ENCODE measurements at places on chromosomes 3 and 15.
A peak's percentile ranks its signal among the peaks of the same experiment; 100 is the strongest.

DNA sequence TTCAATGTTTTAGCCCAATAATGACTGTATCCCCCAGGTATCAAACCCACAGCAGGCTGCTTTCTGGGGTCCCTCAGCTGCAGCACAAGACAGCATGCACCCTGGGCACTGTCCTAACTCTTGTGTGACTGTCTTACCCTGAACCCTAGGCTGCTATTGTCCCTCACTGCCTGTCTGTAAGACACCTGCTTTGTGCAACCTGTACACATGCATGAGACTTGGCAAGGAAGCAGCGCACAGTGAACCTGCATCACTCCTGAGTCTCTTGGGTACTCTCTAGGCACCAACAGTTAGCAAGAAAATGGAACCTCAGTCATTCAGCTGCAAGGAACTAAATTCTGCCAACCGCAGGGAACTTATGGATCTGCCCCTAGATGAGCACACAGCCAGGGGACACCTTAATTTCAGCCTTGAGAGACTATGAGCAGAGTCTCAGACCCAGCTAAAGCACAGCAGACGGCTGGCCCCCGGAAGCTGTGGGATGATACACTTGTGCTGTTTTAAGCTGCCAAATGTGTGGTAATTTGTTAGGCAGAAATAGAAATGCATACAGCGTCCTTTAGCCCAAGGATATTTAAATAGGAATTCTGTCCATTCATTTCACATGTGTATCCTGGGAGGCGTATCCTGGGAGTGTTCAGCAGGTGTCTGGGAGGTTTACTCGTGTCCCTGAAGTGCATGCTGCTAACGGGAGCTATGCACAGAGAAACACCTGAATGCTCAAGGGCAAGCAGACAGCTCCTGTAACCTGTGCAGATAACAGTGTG is 223.8 kb downstream of the KLF13 start:
- no peak for DNase-seq

- no peak for DNase-seq
These were observed 460.5 kb downstream of the ZNF385D start for GRCh38 chr3:21290557-21290956.

- no peak for DNase-seq
These were observed 15.7 kb downstream of the PRR23E start for GRCh38 chr3:127208483-127209100.

DNA sequence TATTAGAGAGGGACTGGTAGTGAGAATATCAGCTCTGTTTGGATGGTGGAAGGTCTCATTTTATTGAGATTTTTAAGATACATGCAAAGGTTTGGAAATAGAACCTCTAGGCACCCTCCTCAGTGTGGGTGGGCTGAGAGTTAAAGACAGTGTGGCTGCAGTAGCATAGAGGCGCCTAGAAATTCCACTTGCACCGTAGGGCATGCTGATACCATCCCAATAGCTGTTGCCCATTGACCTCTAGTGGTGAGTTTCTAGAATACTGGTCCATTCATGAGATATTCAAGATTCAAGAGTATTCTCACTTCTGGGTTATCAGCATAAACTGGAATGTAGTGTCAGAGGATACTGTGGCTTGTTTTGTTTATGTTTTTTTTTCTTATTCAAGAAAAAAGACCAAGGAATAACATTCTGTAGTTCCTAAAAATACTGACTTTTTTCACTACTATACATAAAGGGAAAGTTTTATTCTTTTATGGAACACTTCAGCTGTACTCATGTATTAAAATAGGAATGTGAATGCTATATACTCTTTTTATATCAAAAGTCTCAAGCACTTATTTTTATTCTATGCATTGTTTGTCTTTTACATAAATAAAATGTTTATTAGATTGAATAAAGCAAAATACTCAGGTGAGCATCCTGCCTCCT is 87.2 kb downstream of the TGFBR2 start:
- peak; percentile 6 for DNase-seq

GRCh38 chr3:42638339-42638842 is 15.1 kb upstream of the ZBTB47 start:
- no peak for DNase-seq

DNA sequence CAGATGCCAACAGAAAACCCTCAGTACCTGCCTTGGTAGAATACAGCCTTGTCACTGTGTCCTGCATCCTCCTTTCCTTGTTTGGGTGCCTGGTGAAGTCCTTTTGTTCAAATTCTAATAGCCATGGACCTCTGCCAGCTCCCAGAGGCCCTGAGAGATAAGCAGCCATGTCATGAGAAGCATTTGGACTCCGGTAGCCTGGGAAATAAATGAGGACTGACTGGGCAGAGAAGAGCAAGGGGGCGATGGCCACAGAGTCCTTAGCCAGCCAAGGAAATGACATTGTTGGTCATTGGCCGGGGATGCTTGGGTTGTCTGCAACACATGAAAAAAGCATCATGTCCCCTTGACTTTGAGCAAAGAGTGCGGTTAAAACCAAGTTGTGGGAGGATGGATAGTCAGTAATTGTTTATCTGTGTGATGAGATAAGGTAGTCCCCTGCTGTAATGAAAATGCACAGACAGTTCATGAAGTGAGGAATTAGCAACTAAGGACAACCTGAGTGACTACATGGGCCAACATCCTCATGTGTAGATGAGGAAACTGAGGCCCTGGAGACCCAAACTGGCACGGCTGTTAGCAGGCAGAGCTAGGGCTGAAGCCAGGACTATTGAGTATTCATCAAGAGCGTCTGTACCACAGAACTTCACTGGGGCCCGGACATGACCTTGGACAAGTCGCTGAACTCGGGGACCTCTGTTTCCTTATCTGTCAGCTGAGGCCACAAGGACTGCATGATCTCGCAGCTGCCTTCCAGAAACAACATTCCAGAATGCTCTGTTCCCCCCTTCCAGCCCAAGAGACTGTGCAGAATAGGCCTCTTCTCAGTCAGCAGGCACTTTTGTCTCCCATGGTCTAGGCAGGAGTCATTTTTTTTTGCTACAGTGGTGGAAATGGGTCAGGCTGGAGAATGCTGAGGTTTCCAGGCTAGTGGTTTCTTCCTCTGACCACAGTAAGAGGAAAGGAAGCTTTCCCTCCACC is 90.5 kb upstream of the CTDSPL start:
- DNase-seq: no peak

DNA sequence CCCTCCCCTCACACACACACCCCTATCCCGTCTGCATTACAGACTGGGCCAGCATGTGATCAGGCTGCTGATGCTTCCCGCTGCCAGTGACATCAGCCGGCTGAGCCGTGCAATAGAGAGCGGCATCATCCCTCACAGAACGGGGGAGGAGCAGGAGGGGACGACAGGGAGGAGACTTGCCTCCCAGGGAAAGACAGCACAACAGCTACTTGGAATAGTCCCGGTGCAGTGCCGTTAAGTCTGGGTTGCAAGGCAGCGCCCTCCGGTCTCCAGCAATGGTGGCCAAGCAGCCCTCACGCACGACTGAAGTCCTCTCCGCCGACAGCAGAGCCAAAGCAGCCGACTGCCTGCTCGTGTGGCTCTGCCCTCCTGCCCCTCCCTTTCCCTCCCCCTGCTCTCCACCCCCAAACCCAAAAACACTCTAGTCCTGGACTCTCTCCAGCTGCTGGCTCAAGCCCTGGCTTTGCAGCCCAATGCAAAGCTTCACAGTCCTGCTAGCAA is 31.5 kb upstream of the RPS17 start:
- no peak for DNase-seq

- DNase-seq: peak; percentile 91
These were observed at the start of gene SELENOS for GRCh38 chr15:101277038-101277822. TSS of gene SELENOS (minus strand) at chr15:101277485. CDS start at chr15:101277417, 68 bp downstream.
